ENCODE measurements at places on chromosomes 1 and 21.
A peak's percentile ranks its signal among the peaks of the same experiment; 100 is the strongest.

- no peak for DNase-seq
These were observed 9.7 kb downstream of the OR2B11 start for GRCh38 chr1:247448107-247448791.

GRCh38 chr1:41578712-41579335, 94.3 kb upstream of the EDN2 start:
- DNase-seq, result no peak

DNA sequence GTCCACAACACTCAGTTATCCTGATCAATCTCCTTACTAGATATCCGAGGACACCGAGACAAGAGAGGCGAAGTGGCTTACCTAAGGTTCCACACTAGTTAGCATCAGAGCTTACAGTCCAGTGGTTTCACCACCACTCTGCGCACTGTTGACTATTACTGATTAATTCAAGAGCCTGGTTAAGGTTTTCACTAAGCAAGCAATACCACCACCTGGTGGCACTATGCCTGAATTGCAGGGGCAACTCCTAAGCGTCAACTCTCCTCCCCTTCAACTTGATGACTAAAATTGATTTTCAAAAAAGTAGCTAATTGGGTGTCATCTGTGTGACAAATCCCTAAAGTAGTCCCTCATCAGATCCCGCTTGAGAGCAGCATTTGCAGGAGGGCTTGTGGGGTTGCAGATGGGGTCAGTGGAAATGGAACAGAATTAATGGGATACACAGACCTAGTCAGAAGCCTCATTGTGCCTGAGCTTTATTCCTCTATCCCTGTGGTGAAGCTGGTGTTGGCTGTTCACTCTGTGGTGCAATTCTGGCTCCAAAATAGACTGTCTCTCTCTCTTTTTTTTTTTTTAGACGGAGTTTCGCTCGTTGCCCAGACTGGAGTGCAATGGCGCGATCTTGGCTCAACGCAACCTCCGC, 9.1 kb downstream of the TTC22 start:
- no peak for DNase-seq

DNA sequence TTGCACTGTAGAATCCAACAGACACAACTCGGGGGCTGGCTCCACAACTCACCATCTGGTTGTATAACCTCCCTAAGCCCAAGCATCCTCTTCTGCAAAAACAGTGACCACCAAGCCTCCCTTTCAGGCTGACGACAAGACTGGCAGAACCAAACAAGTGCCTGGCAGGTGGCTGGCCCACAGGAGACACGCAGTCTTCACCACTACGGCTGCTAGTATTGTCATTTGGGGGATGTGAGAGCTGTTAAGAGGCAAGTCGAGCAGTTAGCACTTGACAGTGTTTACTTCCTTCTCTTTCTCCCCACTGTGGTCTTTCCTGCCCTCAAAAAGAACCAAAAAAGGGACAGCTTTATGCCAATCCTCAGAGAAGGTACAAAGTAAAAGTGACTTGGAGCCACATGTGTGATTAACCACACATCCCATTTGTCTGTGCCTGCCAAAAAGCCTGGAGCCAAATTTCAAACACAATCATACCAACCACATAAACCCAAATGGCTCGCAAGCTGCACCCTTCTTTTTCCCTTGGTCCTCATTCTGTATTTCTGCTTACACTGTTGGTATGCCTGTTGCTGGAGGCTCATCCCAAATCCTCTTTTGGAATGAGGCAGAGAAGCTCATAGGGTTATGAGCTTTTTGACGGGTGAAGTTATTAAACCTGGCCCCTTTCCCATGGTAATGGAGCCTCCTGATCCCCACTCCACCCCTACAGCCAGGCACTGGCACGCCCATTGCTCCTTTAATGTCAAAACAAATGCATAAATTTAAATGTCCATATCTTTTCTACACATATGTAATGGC, 94.1 kb downstream of the TGFBR3 start:
- DNase-seq, result no peak

DNA sequence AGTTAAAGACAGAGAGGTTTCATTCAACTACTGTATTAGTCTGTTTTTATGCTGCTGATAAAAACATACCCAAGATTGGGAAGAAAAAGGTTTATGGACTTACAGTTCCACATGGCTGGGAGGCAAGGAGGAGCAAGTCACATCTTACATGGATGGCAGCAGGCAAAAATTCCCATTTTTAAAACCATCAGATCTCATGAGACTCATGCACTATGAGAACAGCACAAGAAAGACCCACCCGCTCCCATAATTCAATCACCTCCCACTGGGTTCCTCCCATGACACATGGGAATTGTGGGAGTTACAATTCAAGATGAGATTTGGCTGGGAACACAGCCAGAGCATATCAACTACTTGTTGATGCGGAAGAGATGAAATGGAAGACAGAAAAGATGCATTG, 9.2 kb downstream of the GPR161 start:
- DNase-seq, result no peak

- no peak for DNase-seq
These were observed 171.3 kb downstream of the HHAT start for GRCh38 chr1:210499956-210500355.

- no peak for DNase-seq
These were observed 50.8 kb downstream of the SRRM1 start for GRCh38 chr1:24693827-24694379.

DNA sequence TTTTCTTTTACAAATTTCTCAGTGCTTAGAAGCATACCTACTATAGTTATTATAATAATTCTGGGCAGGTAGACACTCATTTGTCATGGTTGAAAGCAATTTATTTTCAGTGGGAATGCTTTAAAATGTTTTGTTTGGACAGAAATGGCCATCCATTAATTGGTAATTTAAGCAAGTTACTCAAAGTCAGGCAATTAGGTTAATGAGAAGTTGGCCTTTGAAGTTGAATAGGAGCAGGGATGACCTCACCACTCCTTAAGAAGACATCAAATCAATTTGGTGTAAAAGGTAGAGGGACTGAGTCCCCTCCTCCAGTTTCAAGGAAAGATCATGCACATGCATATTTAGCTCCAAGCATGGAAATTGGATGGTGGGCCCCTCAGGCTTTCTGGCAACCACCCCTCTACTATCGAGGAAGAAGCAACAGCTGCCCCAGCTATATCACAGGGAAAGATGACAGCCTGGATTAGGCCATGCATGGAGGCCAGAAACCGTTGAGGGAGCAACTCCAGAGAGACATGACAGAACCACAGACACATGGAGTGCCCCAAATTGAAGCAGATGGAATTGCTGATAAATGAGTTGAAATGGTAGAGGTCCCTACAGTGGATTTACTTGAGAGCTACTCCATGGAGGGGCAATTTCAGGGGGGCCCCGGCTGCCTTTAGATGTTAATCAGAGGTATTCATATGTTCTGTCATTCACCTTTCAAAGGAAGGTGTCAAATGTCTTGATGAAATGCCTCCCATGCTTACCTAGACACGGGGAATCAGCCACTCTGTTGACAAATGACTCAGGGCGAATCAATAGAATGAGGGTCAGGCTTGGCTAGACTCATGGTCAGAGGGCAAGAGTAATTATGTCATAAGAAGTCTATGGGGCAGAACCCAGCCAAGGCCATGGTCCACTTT, 26.7 kb downstream of the HLX start:
- no peak for DNase-seq

- DNase-seq, result no peak
These were observed 44.0 kb downstream of the NRIP1 start for GRCh38 chr21:15020797-15021196.

- no peak for DNase-seq
These were observed 5.0 kb upstream of the CDC14A start for GRCh38 chr1:100347009-100347966.

GRCh38 chr1:153607381-153607780, 5.6 kb downstream of the S100A16 start:
- DNase-seq, result no peak

DNA sequence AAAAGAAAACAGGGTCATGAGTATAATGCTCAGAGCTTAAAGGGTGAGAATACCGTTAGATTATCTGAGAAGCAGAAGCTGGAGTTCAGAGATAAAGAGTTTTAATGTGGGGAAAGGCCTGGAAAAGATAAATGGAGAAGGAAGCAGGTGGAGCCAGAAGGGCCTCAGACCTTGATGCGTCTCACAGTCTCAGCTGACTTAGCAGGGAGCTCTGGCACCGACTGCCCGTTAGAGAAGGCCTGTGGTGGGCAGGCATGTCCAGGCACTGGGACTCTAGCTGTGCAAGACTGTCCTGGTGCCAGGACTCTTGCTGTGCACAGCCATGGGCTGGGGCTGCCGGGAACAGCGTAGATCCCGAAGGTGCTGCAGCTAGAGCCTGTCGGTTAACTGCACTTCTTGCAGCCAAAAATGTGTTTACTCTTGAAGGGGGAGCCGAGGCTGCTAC, 3.8 kb upstream of the SLAMF9 start:
- peak; percentile 43 for DNase-seq

DNA sequence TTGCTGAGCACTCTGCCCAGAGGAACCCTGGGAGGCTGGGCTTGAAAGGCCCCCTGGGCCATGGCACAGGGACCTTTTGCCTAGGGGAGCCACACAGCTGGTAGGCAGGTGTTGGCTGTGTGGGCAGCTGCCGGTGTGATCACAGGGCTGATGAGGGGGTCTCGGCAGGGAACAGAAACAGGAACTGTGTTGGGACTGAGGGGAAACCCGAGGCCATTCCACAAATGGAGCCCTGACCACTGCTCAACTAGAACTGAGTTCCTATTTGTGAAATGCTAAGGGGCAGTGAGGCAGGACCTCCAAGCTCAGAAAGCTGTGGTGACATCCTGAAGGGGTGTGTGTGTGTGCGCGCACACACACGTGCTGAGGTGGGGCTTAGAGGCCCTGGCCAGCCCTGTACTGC, 6.4 kb upstream of the THEM5 start:
- DNase-seq, result no peak

DNA sequence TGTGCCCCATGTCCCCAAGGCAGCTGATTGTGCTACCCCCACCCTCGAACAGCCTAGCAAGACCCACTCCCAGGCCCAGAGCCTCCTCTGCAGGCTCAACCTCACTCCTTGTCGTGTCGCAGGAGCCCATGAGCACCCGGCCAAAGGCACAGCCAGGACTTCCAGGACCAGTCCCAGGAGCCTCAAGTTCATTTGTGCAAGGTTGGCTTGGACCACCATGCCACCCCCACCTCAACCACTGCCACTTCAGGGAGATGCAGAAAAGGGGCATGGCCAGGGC, 54.4 kb upstream of the KRTAP11-1 start:
- no peak for DNase-seq

DNA sequence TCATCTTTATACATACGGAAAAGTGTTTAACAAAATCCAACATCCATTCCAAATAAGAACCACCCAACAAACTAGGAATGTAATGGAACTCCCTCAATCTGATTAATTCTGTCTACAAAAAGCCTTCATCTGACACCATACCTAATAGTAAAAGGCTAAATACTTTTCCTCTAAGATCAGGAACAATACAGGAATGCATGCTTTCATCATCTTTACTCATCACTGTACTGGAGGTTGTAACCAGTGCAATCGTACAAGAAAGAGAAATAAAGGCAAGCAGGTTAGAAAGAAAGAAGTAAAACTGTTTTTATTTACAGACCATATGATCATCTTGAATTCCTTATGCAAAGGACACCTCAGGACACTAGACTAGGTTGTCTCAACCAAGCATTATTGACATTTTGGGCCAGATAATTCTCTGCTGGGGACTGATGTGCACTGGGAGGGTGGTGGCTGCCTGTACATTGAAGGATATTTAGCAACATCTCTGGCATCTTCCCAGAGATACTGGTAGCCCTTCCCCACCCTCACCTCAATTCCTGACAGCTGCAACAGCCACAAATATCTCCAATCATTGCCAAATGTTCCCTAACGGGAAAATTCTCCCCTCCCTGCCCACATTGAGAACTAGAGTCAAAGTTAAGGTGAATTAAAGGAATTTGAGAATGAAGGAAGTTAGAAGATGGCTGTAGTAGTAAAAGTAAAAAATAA, 30.6 kb upstream of the INSL5 start:
- DNase-seq, result no peak

- DNase-seq, result no peak
These were observed 11.7 kb downstream of the PPIH start for GRCh38 chr1:42669936-42670335.

DNA sequence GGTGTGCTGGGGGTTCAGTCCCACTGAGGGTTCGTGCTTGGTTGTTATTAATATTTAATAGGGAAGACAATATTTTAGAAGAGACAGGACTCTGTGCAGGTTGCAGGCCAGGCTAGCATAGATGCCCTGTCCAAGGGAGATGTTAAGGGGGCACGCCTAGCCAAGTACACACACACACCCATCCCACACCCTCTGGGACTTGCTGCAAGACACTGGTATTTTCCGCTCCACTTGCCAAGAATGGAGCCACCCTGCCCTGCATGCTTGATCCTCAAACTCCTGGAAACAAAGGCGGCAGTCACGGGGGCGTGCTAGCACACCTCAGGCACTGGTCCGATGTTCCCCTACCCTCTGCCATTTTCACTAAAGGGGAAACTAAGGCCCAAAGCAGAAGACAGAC, 99.1 kb downstream of the MRPL37 start:
- DNase-seq, result no peak

GRCh38 chr1:25948641-25949040, 42.4 kb upstream of the STMN1 start:
- DNase-seq, result no peak

- no peak for DNase-seq
These were observed 189.0 kb downstream of the PLPP3 start for GRCh38 chr1:56390232-56390867.

DNA sequence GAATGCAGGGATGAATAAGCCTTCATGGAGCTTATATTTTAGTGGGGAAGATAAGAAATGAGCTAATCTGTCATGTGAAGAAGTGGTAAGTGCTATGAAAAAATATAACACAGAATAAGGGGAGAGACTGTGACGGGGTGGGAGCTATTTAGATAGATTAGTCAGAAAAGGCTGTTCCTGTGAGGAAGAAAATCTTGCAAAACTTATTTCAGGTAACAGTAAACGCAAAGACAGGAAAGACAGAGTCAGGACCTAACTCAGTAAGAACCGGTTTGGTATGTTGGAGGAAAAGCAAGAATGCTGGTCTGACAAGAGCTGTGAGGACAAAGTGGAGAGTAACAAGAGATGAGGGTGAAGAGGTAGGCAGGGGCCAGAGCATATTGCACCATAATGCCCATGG, 22.0 kb downstream of the GNAI3 start:
- DNase-seq, result no peak

GRCh38 chr1:187871177-187871845, 1042.6 kb downstream of the PLA2G4A start:
- DNase-seq, result no peak
